ENCODE measurements at places on chromosomes 6 and 20.

DNA sequence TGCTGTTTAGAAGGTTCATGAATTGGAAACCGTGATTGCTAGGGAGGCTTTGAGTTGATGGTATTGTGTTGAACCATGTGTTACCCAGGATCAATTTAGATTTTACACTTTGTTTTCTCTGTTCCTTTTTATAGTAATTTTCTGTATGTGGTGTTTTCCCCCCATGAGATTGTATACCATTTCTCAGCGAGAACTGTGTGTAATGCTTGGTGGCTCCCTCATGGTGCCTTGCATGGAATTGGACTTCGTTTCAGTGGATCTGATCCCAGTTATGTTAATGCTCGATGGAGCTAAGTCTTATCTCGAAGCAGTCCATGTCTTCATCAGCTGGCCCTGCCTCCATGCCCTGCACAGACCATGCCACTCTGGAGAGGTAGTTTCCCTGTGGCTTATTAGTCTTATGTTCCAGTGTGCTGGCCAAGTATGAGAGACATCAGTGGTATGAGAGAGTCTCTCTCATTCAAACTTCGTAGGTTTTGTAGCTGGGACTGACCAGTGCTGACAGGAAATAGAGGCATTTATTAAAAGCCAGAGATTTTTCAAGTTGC lies 18.7 kb downstream of the PTPN1 start:
- DNase-seq = no peak

GRCh38 chr20:1533059-1533458 lies 24.4 kb downstream of the SIRPD start:
- DNase-seq = no peak

GRCh38 chr20:51340451-51340840 lies 202.1 kb downstream of the NFATC2 start:
- DNase-seq = no peak

- no peak for DNase-seq
Observed at GRCh38 chr6:129679275-129679674, 30.7 kb downstream of the ARHGAP18 start.

- no peak for DNase-seq
Observed at GRCh38 chr20:11296951-11297350, 620.7 kb upstream of the BTBD3 start.

DNA sequence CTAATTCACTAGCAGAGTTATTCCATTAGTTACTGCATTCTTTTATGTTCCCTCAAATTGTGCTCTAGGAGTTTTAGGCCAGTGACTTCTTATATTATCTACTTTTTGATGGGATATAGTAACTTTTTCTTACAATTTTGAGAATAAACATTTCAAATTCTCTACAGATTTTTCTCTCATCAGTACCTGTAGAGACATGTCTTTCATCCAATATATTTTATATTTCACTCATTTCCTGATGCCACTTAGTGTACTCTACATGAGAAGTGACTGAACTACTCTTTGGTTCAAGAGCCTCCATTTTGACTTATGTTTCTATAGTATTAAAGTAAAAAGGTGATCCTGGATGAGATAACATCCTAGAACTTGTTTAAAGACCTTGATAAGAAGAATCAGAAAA lies 108.5 kb downstream of the ELOVL4 start:
- DNase-seq = no peak

GRCh38 chr6:110527516-110527915 lies 51.1 kb upstream of the SLC22A16 start:
- DNase-seq = no peak

DNA sequence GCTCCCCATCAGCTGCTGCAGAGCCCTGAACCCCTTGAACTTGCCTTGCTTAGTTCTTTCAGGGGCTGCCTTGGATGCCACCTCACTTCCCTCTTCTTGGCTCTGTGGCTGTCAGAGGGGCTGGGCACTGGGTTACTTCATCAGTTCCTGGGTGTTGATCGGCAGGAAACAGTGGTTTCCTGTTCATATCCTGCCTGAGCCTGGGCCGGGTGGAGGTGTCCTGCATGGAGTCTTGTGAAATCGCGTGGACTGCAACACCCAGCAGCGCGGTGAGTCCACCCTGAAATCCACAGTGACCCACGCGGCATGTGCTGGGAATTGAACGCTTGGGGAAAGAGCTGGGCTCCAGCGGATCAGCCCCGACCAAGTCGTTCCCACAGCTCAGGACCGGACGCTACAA lies 97.5 kb downstream of the CDH26 start:
- no peak for DNase-seq

DNA sequence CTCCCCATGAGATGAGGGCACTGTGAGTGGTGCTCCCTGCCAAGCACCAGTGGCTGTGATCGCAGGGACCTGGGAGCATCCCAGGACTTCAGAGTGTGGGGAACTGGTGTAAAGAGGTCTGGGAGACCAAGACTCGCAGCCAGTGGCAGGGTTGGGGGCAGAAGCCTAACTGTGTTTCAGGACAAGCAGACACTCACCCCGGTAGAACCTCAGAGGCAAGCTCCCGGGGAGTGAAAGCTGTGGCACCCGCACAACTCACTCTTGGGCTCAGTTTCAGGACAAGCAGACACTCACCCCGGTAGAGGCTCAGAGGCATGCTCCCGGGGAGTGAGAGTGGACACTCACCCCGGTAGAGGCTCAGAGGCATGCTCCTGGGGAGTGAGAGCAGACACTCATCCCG lies 112.8 kb downstream of the ASXL1 start:
- no peak for DNase-seq

DNA sequence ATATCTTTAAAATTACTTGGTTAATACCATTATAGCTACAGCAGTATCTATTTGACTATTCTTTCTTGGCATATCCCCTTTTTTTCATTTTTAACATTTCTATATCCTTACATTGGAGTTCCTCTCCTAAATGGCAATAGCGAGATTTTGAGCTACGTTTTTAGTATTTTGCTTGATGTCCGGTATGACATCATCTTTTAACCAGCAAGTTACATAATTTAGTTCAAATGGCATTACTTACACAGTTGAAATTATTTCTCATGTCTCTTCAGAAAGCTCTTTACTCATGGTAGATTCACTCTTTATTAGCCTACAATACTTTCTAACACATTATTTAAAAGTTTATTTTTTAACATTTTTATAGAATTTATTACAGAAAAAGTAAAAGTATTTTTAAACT lies 701.7 kb upstream of the EPHA7 start:
- no peak for DNase-seq

DNA sequence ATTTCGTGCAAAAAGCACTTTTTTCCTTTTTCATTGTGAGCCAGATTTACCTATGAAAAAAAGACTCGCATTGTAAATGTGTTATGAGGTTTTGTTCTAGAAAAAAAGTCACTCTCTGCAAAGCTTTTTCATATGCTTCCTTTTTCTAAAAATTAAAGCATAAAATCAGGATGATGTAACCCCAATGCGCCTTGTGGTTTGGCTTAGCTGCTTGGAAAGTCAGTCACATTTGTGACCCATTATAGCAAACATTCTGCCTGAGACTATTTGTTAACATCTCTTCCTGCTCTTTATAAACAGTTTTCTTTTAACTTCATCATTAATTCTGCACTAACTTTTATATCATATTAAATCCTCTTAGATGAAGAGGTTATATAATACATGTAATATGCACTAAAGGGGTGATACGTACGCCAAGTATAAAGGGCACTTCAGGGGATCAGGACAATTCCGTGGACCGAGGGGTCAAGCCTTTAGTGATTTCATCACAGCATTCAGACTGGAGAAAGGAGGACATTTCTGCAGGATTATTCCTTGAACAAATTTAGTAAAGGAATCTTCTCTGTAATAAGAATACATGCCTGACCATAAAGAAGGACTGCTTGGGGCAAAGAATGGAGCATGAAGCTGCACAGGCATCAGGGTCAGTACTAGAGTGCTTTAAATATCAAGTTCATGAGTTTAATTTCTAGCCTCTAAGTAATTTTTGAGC lies 48.1 kb upstream of the SMLR1 start:
- no peak for DNase-seq

- DNase-seq = no peak
Observed at GRCh38 chr20:1901704-1902103, 6.5 kb downstream of the SIRPA start.

- no peak for DNase-seq
Observed at GRCh38 chr6:47043286-47043685, 1.2 kb upstream of the ADGRF1 start.

DNA sequence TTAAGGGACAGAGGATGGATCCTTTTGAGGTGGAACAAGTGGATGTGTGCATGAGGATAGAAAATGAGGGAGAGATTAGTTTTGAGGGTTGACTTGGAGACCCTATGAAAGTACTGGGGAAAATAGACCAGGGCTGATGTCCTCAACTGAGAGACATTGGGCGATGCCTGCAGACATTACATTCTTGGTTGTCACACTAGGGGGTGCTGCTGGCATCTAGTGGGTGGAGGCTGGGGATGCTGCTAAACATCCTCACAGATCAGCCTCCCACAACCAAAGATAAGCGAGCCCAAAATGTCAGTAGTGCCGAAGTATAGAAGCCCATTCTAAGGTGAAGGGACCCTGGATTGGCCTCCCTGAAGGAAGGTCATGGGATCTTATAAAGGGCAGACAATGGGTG lies 63.3 kb downstream of the MOCS1 start:
- no peak for DNase-seq

DNA sequence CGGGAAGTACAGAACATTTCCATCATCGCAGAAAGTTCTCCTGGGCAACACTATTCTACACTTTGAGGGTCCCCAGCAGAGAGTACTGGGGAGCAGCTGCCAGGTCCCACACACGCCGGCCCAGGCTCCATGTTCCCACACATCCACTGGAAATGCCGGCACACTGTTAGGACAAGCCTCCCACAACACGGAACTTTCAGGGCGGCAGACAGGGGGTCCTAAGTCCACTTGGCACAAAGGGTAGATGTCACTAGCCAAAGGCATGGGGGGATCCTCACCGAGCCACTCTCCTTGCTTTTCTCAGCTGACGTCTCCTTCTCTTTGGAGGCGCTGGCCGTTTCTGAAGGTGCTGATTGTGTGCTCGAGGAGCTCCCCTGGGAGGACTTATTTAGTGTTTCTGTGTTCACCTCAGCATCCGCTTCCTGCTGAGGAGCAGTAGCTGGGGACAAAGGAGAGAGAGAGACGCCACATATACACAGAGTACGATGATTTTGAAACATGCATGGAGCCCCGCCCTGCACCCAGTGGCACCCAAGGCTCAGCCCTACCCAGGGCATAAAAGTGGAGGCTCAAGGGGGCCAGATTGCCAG lies 135.4 kb downstream of the ZMYND8 start:
- DNase-seq = no peak

GRCh38 chr20:46553926-46554325 lies 3.5 kb upstream of the OCSTAMP start:
- no peak for DNase-seq

DNA sequence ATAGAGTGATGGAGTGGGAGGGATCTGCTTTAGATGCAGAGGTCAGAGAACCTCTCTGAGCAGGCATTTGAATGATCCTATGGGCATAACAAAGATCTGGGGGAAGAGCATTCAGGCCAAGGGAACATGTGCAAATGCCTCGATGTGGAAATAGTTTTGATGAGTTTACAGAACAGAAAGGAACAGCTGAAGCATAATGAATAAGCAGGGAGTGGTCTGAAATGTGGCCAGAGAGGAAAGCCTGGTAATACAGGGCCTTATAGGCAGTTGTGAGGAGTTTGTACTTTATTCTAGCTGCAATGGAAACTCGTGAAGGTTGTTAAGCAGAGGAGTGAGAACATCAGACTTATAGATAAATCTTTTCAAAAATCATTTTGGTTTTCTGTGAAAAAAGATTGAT lies 33.0 kb upstream of the ME1 start:
- DNase-seq = no peak

- DNase-seq = no peak
Observed at GRCh38 chr6:169008641-169009257, 244.9 kb downstream of the THBS2 start.

- DNase-seq = no peak
Observed at GRCh38 chr6:53796791-53797190, 2.0 kb downstream of the LRRC1 start.

DNA sequence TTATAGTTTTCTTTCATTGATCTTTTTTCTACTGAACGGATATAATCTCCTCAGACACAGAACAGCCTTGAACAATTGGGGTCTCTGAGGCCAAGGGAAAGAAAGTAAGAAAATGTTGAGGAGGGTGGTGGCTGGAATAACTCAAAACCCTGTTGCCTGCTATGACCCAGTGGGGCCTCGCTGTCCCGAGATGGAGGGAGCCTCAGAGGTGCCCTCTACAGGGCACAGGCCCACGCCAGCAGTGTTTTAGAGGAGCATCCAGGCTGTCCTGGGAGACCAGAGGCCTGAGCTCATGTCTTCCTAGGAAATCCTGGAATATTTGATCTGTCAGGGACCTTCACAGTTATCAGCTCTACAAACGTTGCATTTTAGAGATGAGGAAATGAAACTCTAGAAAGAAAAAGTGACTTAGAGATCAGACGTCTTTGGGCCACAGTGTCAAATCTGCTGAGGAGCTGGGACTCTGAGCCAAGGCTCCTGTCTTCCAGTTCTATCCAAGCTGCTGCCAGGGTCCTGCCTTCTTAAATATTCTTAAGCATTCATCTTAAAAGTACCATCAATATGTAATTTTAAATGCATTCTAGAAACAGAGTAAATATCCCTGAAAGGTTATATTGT lies 26.3 kb downstream of the ALDH5A1 start:
- DNase-seq = peak; percentile 63

DNA sequence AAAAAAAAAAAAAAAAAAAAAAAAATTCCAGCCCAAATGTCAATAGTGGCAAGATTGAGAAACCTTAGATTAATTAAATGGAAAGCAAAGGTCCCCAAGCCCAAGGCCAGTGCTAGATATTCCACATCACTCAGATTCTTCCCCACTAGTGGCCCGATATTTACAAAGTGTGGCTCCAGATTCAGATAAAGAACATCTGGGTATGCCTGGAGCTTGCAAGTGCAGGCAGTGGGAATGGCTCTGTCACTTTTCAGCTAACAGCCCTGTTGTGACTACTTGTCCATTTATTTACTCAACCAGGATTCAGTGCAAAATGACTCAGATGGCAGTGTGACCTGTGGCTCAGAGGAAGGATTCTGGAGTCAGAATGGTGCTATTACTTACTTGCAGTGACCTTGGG lies 8.2 kb upstream of the KCNB1 start:
- no peak for DNase-seq

GRCh38 chr6:145809211-145809610 lies 5.4 kb downstream of the FBXO30 start:
- DNase-seq = no peak

GRCh38 chr6:156827382-156827781 lies 50.2 kb downstream of the ARID1B start:
- DNase-seq = peak; percentile 73

DNA sequence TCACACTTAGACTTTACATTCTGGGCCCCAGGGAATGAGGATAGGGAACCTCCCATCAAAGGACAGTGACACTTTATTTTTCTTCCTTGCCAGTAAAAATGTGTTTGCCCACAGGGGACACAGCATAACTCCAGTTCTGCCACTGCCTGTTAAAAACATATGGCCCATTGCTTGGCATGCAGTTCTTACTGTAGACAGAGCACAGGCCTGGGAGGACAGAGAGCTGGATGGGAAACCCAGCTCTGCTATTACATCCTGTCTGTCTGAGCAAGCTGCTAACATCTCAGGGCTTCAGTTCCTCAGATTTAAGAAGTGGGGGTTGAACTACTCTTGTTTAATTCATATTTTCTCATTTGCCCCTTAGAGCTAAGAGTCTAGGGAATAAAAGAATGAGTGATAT lies 120.2 kb downstream of the AKAP7 start:
- DNase-seq = no peak

Measured in SK-N-SH (cell line).